ENCODE measurements at places on chromosomes 12 and 14.

DNA sequence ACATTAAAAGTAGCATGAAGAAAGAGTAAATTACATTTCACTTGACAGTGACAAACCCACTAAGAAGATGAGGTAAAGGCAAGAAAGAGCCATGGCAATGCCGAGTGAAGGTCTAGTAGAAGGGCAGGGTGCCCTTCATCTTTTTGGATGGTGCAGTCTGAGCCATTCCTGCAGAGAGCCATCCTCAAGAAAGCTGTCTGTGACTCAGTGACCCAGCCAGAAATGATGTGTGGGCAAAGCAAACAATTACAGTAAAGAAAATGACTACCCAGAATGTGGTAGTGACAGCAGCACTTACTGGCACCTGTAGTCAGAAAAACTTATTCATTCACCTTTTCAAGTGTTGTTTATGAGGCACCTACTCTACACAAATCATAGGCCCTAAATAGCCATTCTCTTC, 281.7 kb downstream of the DUSP6 start:
- no peak for DNase-seq

DNA sequence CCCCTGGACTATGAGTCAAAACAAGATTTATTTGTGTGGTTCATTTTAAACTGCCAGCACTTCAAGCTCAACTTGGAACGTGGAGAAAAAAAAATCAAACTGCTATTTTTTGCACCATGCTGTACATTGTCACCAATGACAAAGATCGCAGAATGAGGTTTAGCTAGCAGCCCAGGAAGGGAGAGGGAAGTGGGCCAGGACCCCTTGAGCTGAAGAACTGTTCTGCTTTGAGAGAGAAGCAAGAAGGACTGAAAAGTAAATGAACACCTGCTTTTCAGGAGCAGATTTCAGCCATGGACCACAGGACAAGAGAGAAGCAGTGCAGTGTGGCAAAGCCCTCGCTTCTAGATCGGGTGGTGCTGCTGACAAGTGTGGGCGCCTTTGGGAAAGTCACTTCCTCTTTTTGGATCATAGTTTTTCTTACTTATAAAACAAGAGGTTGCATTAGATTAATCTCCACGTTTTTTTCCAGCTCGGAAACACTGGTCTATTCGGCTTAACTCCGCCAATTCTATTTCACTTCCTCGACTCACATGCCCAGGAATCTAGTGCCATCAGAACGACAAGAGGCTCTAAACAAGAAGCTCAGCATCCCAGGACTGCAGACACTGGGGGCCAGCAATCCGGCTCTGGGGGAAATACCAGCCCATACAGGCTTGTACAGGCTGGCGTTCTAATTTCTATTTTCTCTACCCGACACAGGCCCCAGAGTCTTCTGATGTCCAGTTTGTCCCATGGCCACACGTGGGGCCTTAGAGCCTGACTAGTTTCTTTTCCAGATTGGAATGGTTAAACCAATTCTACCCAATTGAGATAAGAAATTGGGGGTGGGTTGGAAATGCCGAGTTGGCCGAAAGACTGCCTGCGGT, 129.9 kb downstream of the CRACR2A start:
- peak; percentile 3 for DNase-seq

DNA sequence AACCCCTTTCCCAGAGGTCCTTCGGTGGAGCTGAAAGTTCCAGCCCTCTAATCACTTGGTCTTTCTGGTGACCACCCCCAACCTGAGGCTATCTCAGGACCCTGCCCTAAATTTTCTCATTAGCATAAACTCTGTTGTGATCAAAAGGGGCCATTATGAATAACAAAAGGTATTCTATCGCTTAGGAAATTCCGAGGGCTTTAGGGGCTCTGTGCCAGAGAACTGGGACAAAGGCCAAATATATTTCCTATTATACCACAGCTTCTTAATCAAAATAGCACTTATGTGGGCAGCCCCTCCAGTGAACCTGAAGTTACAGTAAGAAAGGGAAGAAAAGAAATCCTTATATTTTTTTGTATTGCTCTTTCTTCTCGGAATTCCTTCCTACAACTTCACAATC, 125.3 kb upstream of the NPAS3 start:
- no peak for DNase-seq

- no peak for DNase-seq
Observed at GRCh38 chr12:104896146-104896545, 61.9 kb downstream of the SLC41A2 start.

- peak; percentile 58 for DNase-seq
Observed at GRCh38 chr12:131603939-131604795, 106.7 kb upstream of the SFSWAP start.

DNA sequence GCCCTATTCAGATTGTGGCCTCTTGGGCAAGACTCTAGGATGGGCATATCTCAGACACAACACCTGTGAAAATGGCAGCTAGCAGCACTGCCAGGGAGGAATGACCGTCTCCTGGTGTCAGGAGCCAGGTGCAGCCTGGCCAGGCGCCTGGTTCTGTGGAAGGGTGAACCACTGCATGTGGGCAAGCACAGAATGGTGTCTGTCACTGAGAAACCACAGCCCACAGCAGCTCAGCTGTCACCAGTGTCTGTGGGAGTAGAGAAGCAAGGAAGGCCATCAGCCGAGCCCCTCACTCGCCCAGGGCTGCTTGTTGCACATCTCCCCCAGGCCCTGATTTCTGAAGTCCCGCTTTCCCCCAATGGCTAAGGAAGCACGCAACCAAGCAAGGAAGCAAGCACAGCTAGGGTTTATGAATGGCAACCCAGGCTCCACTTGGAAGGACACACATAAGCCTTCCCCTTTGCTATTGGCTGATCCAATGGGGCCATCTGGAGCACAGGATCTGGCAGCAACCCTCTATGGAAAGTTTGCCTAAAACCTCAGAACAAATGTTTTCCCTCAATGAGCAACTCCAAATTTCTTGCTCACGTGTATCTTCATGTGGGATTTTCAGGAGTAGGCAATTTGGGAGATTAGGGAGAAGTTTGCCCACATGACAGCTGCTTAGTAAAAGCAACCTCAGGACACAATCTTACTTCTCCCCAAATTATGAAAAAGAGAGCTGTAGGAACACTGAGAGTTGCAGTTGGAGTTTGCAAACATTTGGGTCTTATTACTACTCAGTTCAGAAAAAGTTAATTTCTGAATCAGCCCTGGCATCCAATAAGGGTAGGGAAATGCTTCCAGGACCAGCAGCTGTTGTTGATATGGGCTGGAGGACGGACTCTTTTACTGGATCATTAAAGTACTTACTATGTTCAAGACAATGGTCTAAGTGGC, 44.7 kb downstream of the GPHB5 start:
- DNase-seq: no peak

DNA sequence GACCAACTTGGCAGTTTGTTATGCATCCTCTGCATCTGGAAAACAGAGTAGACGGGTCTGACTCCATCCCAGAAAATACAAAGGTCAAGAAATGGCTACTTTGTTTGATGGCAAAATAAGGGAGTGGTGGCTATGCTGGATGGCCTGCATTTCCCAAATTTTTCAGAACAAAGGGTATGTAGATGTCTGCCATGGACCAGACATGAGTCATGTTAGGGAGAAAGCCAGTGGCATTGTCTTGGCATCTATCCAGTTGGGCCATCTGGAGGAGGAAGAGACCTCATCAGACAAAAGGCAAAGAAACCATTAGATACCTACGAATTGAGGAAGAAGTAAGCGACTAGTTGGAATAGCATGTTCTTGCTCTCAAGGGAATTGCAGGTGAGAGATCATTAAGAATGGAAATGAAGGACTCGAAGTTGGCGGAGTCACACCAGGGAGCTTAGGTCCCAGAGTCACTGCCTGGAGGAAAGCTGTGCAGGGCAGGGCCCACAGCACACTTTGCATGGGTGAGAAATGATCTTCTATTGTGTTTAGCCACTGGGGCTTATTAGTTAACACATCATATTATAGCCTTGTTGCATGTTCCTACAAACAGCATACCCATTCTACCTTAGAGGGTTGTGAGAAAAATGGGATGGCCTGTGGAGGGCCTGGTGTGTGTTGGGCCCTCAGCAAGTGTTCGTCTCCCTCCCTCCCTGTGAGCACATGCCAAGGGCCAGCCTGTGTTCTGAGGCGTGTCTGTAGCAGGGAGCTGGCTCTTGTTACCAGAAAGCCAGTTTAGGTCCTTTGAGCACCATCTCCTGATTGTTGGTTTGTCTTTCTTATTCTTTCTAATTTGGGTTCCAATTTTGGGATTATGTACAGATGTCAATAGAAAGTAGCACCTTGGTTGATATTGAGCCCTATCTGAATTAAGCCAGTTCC, 119.4 kb downstream of the KTN1 start:
- DNase-seq: no peak

GRCh38 chr12:120830052-120830940, 73.9 kb downstream of the SPPL3 start:
- no peak for DNase-seq

GRCh38 chr14:53152184-53152886, 788 bp downstream of the DDHD1 start:
- peak; percentile 78 for DNase-seq

DNA sequence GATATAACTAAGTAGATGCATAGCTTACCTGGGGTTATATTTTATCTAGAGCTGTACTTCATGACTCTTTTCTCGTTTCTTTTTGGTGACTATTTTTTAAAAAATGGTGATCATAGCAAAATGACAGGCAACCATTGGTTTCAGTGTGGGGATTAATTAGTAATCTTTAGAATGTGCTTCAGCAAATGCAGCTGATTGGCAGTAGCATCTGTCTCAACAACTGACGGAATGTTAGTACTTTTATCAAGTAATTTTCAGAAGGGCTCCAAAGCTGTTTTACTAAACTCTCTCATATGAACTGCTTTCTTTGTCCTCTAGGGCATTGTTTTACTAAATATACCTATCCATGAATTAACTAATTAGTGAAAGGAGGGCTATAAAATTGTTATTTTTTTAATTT, 117.6 kb downstream of the TRMT5 start:
- DNase-seq: no peak

DNA sequence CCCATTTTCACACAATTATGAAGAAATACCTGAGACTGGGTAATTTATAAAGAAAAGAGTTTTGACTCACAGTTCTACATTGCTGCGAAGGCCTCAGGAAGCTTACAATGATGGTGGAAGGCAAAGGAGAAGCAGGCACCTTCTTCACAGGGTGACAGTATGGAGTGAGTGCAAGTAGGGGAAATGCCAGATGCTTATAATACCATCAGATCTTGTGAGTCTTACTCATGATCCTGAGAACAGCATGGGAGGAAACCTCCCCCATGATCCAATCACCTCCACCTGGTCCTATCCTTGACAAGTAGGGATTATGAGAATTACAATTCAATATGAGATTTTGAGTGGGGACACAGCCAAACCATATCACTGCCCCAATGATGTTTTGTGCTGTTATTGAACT, 189.3 kb upstream of the CRY1 start:
- no peak for DNase-seq

GRCh38 chr14:51727526-51727925, 75.8 kb downstream of the FRMD6 start:
- DNase-seq: no peak

DNA sequence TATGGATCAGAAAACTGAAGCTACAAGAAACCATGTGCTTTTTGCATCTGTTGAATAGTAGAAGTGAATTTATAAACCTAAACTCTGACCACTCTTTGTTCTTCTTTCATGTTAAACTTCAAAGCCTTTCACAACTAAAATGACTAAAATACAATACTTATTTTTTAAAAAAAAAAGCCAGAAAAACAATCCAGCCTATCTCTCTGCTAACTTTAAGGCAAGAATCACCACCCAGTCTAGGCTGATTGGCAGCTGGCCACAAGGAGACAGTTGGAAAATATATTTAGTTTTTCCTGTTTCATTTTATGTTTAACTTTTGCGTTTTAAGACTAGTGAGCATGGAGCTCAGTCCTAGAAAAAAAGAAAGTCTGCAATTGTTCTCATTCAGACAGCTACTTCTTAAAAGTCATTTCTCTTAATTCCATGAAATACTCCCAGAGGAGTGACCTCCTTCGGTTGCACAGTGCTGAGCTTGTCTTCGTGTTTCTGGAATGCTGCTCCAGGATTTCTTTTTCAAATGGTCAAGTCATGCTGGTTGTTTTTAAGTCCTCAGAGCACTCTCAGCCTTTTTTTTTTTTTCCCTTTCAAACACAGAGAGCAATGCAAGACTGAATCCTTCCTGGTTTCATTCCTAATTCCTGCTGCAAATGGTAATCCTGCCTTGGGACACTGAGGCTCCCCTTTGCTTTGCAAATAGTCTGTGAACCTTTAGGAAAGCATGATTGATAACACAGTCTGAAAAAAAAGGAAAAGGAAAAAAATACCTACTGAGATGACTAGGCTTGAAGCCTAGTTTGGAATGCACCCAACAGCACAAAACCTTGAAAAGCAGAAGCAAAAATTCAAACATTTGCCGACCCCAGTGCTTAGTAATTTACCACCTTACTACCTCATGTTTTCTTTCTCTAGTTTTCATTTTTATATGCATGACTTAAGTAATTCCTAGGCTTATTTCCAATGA, 233.3 kb upstream of the DAAM1 start:
- DNase-seq: peak; percentile 68

GRCh38 chr12:105764216-105764835, 374.4 kb downstream of the NUAK1 start:
- no peak for DNase-seq

DNA sequence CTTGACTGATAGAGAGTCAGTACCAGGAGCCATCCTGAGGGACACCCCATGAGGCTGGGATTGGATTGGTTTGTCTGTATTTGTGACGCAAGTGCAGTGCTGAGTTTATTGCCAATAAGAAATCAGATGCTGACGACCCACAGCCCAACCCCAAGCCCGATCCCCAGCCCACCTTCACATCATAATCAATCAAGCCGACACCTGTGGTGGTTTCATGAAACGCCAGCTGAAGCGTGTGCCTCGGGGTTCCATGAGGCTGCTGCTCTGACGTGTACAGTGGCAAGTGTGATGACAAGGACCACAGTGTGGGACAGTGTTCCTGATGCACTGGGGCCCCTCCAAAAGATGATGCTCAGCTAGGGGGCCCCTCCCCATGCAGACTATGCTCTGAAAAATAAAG, 62.1 kb upstream of the C14orf180 start:
- no peak for DNase-seq

- DNase-seq: no peak
Observed at GRCh38 chr12:108531929-108532848, 17.1 kb downstream of the FICD start.

- no peak for DNase-seq
Observed at GRCh38 chr14:99947695-99948094, 117.5 kb upstream of the EVL start.

GRCh38 chr14:104604458-104605449, at the start of gene TMEM179:
Gene TMEM179 (minus strand): TSS chr14:104604772. CDS start chr14:104604741, 31 bp downstream.
- no peak for DNase-seq

DNA sequence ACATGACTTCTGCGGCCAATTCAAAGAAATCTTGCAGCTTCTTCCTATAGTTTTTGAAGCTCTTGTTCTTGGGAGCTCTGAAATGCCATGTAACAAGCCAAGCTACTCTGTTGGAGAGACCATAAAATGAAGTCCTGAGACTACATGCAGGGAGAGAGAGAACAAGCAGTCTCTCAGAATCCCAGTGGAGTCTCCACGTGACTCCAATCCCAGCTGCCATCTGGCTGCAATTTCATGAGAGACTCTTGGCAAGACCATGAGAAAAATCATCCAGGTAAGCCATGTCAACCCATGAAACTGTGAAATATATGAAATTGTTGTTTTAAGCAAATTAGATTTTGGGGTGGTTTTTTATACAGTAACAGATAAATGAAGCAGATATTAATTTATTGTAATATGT, 54.4 kb downstream of the KLRG1 start:
- no peak for DNase-seq
